ENCODE measurements at places on chromosomes 7 and 10. TPM values are rescaled to one million over a fixed set of nuclear protein-coding genes. Genes with fewer than 3 reads are reported as not detected.

GRCh38 chr10:114000457-114001010, 43.1 kb upstream of the ADRB1 start:
- no peak for DNase-seq

GRCh38 chr7:126606331-126606730, 646.4 kb downstream of the GRM8 start:
- no peak for DNase-seq

DNA sequence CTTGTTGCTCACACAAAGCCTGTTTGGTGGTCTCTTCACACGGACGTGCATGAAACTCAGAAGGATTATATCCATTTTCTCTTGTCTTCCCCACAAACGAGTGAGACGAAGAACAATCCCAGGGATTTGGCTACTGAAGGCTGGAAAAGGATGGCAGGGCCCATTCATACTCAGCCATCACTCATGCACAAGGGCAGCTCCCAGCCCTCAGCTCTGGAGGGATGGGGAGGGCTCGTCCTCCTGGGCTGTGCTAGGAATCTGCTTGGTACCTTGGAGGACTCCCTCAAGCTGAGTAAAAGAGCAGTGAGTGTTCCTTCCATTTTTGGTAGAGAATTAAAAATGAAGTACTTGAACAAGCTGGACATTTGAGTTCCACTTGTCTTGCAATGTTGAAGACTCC, 33.2 kb upstream of the RAB18 start:
- DNase-seq: no peak

- no peak for DNase-seq
Measured at GRCh38 chr7:152120210-152120609, 94.7 kb downstream of the GALNT11 start.

COL28A1 gene
- total RNA-seq: 1.9 TPM

OR9A2 gene
- not detected for total RNA-seq

- no peak for DNase-seq
Measured at GRCh38 chr10:103783681-103784080, 71.7 kb downstream of the SH3PXD2A start.

DNA sequence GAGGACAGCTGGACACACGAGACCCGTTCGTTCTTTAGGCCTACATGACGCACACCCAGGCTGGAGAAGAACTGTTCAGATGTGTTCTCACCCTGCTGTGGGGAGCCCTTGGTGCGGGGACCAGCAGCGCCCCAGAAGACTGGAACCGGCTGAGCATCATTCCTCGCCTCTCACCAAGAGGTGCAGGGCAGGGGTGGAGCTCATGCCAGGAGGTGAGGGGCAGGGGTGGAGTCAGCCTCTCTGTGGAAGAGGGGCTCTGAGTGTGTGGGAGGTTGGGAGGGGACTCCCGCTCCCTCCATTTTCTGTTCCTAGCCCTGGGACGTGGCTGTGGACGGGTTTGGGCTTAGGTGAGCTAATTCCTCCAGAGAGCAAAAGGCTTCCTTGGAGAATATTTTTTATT, 66.0 kb upstream of the SHH start:
- no peak for DNase-seq

Data from thyroid gland (tissue), 4 donors.